Stimulated activated CD4-positive, alpha-beta T cell treated with anti-CD3 and anti-CD28 coated beads, TNF-alpha, amount 100 ng/mL, for 1 hour (primary cell): ENCODE measurements at places on chromosomes 12 and 14.

DNA sequence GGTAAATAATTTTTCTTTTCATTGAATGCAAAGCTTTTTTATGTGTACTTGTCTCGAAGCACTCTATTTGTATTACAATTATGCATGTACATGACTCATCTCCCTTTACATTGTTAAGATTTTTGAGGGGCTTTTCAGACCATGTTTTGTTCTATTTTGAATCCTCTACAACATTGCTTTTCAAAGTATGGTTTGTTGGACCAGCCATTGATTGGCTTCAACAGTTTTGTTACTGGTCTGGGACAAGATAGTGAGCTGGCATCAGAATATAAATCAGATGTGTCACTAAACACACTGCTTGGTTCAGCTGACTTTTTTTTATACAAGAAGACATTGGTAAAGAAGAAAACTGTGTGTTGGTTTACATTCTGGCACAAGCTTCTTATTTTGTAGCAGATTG is 122.3 kb downstream of the MON2 start:
- no peak for DNase-seq

GRCh38 chr14:69675877-69676416 is 64.6 kb downstream of the SUSD6 start:
- DNase-seq: no peak

DNA sequence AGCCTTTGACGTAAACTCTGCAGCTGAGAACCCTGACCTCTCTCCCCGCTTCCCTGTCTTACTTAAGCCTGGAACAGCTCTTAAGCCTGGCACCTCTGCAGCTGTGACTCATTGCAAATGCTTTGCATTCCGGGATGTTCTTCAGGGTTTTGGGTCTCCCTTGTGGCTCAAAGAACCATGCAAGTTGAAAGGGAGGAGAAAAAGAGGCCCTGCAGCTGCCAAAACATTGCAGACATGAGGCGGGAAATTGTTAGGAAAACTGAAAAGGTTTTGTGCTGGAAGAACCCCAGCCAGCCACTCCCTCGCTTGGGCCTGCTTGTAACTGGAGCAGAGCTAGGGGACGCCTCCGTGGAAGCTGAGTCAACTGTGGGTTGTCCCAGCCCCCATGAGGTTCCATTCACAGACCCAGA is 60.2 kb upstream of the FERMT2 start:
- no peak for DNase-seq

- DNase-seq: no peak
Observed at GRCh38 chr14:54259821-54260220, 137.0 kb upstream of the CDKN3 start.

DNA sequence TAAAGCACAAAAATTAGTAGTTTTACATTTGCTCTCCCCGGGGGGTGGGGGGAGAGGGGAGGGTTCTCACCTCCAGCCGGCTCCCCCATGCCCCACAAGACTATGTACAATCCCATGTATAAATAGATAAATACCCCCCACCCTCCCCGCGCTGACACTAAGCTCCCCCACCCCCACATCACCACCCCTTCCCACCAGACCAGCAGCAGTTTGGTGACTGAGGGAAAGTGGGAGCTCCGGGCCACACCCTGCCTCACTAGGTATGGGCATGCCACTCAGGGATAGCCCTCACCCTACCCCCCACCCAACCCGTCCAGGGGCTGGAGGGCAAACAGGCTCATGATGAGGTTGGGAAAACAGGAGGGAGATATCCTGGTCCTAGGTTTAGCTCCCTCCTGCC is 1.9 kb upstream of the PRKAG1 start:
- DNase-seq: no peak

DNA sequence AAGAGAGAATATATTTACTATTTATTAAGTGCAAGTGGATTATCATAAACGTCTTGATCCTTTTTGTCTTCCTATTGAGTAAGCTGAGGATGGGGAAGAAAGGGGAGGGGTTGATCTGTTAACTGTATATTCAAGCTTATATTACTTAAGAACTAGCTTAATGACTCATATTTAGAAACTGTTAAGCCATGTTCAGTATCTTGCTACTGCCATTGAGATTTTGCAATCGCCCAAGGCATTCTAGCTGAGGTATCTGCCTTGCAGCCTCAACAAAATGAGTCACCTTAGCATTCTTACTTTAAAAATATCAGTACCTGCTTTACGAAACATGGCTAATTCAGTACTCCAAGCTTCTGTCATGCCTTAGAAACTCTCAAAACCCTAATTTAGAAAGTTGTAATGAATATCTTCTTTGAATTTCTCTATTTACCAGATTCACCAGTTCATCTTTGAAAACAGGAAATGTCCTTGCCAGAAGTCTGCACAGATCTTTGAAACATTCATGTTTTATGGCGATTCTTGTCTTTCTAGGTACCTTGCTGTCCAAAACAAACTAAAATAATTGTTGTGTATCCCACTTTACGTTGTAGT is 76.1 kb downstream of the ALG10B start:
- no peak for DNase-seq

- no peak for DNase-seq
Observed at GRCh38 chr12:130929363-130929762, 24.3 kb upstream of the ADGRD1 start.

GRCh38 chr12:117273091-117273490 is 82.8 kb upstream of the FBXO21 start:
- no peak for DNase-seq

- no peak for DNase-seq
Observed at GRCh38 chr12:3244219-3244750, 167.1 kb downstream of the TSPAN9 start.

GRCh38 chr12:63093711-63094110 is 57.3 kb downstream of the AVPR1A start:
- no peak for DNase-seq

DNA sequence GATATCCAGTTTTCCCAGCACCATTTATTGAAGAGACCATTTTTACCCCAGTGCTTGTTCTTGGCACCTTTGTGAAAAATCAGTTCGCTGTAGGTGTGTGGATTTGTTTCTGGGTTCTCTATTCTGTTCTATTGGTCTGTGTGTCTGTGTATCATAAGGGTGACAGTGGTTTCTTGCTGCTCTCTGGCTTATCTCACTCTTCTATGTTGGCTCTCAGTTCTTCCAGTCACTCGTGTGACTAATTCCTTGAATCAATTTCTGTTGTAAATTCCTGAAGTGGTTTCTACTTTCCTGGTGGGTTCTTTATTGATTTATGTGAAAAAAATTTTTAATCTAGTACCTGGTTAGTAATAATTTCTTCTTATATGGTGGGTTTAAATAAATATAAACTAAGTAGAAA is 58.3 kb downstream of the OTOGL start:
- DNase-seq: no peak

DNA sequence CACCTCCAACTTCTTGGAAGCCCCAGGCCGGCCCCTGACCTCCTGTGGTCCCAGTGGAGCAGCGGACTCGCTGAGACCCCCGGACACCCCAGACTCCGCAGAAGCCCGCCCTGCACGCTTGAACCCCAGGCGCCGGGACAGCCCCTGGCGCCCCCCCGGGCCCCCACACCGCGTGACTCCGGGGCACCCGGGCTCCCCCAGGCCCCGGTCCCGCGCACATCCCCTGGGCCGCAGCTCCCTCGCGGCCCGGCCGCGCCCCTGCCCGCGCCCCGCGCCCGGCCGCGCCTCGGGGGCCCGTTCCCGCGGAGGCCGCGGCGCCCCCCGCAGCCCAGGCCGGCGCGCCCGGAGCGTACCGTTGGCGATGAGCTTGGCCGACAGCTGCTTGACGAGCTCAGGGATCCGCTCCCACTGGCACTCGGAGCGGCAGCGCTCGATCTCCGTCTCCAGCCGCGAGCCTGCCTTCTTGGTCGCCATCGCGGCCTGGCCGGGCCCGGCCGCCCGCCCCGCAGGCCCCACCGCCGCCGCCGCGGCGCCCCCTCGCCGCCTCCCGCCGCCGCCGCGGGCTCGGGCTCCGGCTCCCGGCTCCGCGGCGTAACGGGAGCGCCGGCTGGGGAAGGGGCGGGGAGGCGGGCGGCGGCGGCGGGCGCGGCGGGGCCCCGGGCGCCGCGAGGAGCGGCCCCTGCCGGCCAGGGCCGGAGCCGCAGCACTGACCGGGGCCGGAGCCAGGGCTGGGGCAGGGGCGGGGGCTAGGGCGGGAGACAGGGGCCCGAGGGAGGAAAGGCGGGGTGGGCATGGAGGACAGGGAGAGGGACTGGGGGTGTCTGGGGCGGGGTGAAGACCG is at the start of gene TTC7B:
TTC7B (minus strand) TSS at position 609 of the 841 bp plus-strand sequence; CDS start at position 474, 135 bp downstream.
- no peak for DNase-seq

DNA sequence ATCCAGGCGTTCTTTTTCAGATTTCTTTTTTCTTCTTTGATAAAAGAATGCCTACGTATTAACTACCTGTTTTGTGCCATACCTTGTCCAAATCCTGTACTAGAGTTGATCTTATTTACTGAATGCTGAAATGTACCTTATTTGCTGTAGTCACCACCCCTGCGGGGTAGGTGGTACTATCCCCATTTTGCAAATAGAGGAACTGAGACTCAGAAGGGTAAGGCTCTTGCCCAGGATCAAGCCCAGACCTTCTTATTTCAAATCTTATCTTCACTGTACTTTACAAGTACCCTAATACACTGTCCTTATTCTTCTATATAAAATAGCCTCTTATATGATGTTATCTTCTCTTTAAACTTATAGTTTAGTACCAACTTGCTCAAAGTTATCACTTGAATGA is 206.5 kb downstream of the SLC41A2 start:
- DNase-seq: no peak

DNA sequence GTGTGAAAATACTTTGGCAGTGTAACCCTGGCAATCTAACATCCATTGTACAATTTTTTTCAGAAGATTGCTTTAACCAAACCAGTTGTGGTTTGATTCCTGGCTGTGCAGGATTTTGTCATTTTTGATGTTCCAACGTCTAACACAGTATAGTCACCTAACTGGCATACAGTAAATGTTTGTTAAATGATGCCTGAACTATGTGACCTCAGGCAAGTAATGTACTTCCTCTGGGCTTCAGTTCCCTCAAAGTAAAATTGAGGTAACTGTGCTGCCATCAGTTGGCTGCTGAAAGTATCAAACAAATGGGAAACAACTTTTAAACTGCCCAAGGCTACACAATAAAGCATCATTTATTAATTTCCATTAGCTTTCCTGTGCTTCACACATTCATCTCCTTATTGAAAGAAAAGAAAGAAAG is 4.3 kb downstream of the TM7SF3 start:
- no peak for DNase-seq

GRCh38 chr12:124727922-124728321 is 135.7 kb downstream of the SCARB1 start:
- DNase-seq: no peak

DNA sequence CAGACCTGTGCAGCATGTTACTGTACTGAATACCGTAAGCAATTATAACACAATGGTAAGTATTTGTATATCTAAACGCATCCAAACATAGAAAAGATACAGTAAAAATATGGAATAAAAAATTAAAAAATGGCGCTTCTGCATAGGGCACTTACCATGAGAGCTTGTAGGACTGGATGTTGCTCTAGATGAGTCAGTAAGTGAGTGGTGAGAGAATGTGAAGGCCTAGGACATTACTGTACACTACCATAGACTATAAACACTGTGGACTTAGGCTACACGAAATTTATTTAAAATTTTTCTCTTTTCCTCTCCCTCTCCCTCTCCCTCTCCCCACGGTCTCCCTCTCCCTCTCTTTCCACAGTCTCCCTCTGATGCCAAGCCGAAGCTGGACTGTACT is 194.5 kb upstream of the CDKN3 start:
- DNase-seq: no peak

- no peak for DNase-seq
Observed at GRCh38 chr12:85626784-85627171, 209.4 kb downstream of the RASSF9 start.

DNA sequence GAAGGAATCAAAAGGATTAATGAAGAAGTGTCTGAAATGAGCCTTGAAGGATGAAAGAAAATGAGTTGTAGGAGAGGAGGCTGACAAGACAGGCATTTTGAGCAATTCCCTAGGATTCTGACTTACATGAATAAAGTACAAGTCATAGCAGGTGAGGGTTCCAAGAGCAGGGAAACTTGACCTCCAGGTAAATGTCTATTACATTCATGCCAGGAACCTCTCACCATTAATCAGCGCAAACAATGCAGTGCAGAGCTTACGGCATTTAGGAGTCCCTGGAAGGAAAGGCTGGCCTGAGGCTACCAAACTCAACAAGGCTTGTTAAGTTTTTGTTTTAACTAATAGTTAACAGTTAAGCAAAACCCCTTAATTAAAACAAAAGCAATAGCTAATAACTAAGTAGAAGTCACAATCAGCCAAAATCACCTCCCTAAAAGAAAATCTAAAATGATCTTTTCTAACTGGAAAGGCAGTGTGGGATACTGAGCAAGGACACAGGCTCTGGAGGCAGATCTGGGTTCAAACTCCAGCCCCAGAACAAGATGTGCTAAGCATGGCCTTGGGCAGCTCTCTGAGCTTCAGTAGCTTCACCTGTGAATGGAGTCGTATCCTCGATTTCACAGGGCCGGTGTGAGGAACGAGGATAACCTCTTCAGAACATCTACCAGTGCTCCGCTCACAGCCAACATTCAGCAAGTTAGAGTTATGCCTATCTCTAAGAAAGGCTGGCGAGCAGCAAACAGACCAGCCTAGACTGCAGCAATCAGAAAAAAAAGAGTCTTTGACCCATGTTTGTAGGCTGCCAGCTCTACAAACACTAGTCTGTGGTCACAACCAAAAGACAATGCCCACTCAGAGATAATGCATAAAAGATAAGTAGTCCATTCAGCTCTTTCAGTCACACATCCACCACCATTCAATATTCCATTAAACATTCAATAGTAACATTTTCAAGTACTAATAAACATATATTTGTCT is 16.9 kb downstream of the PPTC7 start:
- DNase-seq: no peak

- no peak for DNase-seq
Observed at GRCh38 chr12:121797937-121798786, 4.7 kb upstream of the RHOF start.

DNA sequence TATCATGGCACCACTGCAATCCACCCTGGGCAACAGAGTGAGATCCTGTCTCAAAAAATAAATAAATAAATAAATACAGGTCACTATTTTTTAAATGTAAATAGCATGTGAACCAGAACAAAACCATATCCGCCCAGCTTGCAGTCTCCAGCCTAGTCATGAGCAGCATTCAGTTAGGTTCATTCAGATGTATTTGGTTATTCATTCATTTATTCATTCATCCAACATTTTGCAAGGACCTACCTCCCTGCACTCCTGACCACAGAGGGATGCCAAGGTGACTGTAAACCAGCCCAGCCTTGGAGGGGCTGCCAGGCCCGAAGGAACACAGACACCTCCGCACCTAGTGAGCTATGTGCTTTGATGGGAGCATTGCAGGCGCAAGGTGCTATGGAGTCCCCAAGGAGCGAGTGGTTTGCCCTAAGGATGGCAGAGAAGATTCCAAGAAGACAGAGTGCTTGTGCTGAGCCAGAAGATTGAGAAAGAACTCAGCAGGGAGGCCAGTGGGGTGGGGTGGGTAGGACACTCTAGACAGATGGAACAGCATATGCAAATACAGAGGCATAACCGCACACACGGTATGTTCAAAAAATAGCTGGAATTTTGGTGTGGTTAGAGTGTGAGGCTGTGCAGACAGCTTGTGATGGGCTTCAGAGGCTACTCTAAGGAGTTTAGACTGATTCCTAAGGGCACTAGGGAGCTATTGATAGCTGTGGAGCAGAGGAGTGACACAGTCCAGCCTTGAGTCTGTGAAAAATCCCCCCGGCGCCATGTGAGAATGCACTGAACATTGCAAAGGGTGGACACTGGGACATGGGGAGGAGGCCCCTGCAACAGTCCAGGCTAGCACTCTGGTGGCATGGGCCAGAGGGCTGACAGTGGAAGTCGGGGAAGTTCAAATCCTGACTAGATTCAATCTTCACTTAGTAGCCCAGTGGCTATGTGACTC is 11.7 kb downstream of the DTX1 start:
- no peak for DNase-seq
